H4 (cell line): ENCODE measurements at places on chromosomes 1 and 21.
A peak's percentile ranks its signal among the peaks of the same experiment; 100 is the strongest.

GRCh38 chr21:46363698-46364097 lies 39.7 kb downstream of the PCNT start:
- no peak for DNase-seq

DNA sequence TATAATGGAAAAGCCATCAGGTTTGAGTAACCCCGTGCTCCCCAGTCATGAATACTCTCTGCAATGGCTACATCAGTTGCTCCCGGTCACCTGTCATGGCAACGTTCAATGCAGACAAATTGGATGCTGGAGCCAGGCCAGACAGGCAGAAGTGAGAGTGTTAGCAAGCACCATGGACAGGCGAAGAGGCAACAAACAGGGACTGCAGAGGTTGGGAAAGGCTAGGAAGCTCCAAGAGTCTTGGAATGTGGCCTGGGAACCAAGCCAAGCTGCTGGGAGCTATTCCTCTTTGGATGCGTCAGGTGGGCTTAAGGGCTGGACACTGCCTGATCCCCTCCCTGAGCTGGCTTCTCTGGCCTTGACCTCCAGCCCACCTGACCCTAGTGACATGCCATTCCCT lies 102.9 kb downstream of the ACTL8 start:
- DNase-seq, result no peak

GRCh38 chr1:150931773-150932172 lies 5.6 kb downstream of the SETDB1 start:
- DNase-seq, result no peak

GRCh38 chr1:155044812-155045657 lies 6.1 kb upstream of the ADAM15 start:
- peak; percentile 84 for DNase-seq

DNA sequence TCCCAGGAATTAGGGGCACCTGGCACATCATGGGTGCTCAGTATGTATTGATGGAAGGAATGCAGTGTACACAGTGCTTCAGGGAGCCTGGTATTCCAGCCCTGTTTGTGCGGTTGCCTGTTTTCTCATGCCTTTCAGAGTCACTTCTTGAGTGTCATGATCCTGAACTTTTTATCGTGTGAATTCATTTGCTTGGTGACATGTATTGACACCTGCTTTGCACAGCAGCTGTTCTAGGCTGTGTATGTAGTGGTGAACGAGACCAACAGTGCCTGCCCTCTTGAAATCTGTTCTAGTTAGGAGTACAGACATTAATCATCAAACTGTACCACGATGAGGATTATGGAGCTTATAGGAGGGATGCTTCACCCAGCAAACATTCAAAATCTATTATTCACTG lies 6.1 kb downstream of the HTR6 start:
- no peak for DNase-seq

DNA sequence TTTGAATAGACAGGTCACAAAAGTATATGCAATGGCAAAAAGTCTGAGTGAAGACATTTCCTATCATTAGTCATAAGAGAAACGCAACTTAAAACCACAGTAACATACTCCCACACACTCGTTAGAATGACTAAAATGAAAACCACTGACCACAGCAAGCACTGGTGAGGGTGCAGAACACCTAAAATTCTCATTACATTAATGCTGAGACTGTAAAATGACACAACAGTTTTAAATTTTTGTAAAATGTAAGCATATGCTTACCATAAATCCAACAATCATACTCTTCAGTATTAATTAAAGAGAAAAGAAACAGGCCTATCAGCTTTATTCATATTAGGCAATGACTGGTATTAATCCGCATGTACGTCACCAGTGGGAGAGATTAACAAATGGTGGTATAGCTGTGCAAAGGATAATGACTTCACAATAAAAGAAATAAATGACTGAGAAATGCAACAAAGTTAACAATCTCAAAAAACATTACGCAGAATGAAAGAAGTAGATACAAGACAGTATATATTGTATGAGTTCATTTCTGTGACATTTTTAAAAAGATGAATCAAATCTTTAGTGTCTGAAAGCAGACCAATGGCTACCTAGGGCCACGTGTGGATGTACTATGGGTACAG lies 253.5 kb downstream of the AKT3 start:
- peak; percentile 66 for DNase-seq

DNA sequence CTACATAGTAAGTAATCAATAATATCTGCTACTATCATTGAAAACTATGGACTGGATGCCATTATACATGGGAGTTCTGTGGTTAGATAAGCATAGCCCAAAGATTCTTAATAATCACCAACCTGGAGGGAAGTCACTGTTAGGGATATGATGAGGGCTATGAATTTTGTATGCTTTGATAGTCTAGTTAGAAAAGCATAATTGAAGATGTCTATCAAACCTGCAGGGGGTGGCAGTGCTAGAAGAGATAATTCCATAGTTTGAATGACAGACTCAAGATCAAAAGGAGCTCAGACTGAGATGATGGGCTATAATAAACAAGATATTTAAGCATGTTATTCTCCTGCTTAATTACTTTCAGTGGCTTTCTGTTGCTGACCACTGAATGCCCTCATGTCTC lies 15.4 kb upstream of the COA6 start:
- no peak for DNase-seq

DNA sequence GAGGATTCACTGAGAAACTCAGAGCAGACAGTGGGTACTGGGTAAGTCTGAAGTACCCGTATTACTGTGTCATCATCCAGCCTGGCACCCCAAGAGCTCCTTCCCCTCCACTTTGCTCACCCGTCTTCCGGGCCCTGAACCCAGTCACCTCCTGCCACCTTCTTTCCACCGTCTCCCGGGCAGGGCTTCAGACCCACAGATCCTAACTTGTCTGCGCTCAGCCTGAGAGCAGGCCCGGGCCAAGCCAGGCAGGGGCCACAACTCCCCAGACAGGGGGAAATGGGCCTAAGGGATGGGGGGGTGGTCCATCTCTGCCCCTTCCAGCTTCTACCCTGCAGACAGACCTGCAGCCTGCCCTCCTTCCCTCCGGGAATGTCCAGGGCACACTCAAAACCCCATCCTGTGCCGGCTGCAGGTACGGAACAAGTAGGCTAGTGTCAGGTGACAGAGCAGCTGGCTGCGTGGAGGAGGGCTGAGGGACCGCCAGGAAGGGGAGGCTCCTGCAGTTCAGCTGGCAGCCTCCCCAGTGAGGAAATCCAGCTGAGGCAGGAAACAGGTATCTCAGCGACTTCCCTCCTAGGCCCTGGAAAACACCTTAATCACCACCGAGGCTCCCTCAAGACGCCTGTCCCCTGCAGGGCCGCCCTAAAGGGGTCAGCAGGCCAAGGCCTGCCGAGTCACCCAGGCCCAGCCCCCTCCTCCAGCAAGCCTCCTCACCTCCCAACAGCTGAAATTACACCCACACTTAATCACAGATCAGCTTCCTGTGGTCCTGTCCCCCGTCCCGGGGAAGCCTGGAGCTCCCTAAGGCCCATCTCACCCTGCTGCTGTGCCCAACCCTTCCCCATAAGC lies 3.5 kb downstream of the HSPG2 start:
- peak; percentile 69 for DNase-seq

DNA sequence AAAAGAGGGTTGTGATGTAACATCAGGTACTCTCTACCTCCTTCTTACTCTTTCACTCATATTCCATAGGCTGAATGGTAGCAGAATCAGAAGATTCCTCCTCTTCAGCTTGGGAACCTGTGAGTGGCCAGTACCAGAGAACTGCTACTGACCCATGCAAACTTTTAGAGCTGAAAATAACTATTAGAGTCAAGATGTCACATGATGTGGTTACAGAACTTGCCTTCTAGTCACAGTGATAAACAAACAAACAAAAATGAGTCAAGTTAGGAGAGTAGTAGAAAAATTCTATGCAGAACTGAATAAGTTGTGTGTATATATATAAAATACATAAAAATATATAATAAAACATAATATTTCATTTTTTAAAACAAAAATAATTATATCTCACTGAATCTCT lies 47.6 kb upstream of the RGS1 start:
- DNase-seq, result no peak

- DNase-seq, result no peak
Observed at GRCh38 chr1:77768006-77768405, 8.4 kb upstream of the USP33 start.

- no peak for DNase-seq
Observed at GRCh38 chr21:44636209-44637017, 743 bp upstream of the KRTAP10-10 start.

GRCh38 chr1:77280962-77281361 lies 857 bp upstream of the AK5 start:
- no peak for DNase-seq

GRCh38 chr1:220921498-220921897 lies 42.3 kb downstream of the HLX start:
- DNase-seq, result no peak

DNA sequence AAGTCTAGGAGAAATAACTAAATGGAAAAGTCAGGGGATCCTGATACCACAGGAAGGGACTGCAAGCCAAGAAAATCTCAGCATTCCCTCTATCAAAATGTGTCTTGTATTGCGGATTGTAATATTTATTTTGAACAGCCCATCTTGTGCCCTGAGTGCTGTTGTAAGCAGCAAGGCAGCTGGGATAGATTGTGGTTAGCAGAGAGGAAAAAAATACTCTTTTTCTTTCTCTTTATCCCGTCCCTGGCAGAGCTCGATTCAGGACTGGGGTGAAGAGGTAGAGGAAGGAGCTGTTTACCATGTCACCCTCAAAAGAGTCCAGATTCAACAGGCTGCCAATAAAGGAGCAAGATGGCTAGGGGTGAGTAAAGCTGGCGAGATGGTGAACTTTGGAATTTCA lies 1.2 kb downstream of the RGL1 start:
- DNase-seq, result no peak

DNA sequence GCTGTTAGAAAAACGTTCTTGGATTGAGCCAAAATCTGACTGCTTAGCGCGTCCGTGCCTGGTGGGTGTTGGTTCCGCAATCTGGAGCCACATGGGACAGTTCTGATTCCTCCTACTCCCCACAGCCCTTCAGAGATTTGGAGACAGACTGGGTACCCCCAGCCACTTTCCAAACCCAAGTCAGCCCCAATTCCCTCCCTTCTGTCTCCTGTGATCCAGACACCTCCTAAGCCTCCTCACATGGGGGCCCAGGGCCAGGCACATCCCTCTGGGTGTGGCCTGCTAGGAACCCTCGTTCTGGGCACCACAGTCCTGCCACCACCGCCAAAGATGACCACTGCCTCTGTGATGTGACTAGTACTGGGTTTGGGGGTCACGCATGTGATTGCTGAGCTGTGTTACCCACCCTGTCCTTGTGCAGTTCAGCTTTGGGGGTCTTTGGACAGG lies 4.8 kb downstream of the PLA2G5 start:
- no peak for DNase-seq

DNA sequence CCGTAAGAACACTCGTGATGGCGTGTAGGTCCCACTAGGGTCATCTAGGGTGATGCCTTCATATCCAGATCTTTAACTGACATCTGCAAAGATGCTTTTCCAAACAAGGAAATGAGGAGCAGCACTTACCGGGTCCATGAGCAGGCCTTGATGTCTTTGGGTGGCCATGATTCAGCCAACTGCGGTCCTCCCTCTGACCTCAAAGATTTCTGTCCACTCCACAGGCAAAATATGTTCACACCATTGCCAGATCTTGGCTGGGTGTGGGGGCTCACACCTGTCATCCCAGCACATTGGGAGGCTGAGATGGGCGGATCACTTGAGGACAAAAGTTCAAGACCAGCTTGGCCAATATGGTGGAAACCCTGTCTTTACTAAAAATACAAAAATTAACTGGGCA lies 18.2 kb downstream of the TRPM2 start:
- no peak for DNase-seq

- no peak for DNase-seq
Observed at GRCh38 chr21:39020751-39021477, 162.3 kb downstream of the PSMG1 start.

DNA sequence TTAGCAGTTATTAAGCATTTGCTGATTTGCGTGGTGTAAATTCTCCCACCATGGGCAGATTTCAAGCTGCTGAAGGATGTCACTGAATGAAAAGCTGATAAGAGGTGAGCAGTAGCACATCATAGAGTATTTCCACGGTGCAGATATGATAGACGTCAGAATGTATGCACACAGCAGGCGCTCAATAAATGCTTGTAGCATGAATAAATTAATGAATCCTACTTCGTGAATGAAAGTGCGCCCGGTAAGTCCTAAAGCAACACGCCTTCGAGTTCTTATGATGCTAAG lies 510 bp upstream of the UBIAD1 start:
- no peak for DNase-seq

GRCh38 chr1:14522926-14523241 lies 75.6 kb upstream of the KAZN start:
- peak; percentile 70 for DNase-seq

GRCh38 chr1:69985376-69985775 lies 220.0 kb downstream of the LRRC40 start:
- no peak for DNase-seq

DNA sequence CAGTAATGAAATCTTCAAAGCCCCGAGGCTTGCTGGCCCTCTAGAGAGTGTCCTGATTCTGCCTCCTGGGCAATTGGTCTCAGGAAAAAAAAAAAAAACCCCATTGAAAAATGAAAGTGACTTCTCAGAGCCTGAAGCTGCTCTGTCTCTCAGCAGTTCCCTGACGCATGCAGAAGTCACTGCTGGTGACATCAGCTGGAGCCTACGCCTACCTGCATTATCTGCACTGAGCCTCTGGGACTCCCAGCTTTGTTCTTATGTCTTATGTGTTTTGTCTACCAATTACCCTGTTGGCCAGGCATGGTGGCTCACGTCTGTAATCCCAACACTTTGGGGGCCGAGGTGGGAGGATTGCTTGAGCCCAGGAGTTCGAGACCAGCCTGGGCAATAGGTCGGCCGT lies 10.1 kb upstream of the SLC25A33 start:
- DNase-seq, result peak; percentile 33

DNA sequence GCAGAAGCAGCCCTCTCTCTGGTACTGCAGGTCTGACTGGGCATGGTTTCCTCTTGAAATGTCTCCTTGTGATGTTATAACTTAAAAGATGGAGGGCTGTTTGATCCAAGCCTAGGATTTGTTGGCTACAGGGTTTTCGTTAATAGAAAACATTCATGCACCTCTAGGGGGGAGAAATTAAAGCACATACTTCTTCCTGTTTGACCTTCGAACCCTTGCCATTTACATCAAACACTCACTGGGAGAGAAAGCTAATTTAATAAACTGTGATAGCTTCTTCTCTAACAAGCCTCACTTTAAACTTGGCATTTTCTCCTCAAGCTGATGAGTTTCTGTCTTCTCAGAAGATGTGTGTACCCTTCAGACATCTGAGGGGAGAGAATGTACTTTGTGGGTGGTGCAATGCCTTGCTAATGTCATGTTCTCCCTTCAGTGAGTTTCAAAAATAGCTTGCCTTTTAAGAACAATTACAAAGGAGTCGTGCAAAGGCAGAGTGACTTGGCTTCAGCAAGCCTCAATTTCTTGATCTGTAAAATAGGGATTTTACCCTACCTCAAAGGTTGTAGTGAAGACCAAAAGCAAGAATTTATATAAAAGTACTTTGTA lies 20.4 kb downstream of the CACHD1 start:
- DNase-seq, result no peak
